ENCODE measurements at places on chromosomes 4 and X.

DNA sequence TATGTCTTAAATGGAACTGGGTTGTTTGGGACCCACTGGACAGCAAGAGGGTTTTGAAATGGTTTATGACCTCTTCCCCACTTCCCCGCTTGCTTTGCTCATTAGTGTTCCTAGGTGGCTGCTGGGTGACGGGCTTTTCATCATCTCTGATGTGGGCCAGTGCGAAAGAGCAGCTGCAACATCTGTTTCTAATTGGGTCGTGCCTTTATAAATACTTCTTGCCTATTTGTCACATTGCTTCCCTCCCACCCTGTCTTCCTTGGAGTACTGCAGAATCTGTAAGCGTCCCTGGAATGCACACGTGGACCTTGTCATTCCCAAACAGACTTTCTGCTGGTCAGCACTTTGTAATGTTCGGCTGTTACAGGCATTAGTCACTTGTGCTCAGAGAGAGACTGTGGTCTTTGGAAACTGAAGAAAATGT lies 35.2 kb downstream of the SEPTIN11 start:
- DNase-seq: peak; percentile 100

GRCh38 chr4:182555997-182556418 lies 312.8 kb downstream of the TENM3 start:
- peak; percentile 71 for DNase-seq

- DNase-seq: peak; percentile 44
Measured at GRCh38 chr4:106315476-106315967, 487 bp downstream of the TBCK start.

- no peak for DNase-seq
Measured at GRCh38 chrX:118156953-118157608, 40.5 kb upstream of the KLHL13 start.

DNA sequence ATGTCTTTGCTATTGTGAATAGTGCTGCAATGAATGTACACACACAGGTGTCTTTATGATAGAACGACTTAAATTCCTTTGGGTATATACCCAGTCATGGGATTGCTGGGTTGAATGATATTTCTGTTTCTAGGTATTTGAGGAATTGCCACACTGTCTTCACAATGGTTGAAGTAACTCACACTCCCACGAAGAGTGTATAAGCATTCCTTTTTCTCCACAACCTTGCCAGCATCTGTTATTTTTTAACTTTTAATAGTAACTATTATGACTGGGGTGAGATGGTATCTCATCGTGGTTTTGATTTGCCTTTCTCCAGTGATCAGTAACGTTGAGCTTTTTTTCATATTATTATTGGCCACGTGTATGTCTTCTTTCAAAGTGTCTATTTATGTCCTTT lies 17.6 kb upstream of the DCUN1D4 start:
- no peak for DNase-seq

GRCh38 chr4:11436673-11437072 lies 8.0 kb upstream of the HS3ST1 start:
- DNase-seq: no peak

- DNase-seq: no peak
Measured at GRCh38 chr4:160826339-160826679, 1337.5 kb downstream of the FSTL5 start.

DNA sequence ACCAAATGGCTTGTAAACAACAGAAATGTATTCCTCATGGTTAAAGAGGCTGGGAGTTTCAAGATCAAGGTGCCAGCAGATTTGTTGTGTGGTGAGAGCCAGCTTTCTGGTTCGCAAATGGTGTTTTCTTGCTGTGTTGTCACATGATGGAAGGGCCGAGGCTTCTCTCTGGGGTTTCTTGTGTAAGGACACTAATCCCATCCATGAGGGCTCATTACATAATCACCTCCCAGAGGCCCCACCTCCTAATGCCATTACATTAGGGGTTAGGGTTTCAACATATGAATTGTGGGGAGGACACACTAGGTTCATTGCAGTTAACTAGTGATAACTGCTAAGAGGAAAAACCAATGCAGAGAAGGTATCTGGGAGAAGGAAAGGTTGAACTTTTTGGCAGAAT lies 103.5 kb upstream of the ENPEP start:
- DNase-seq: no peak

- no peak for DNase-seq
Measured at GRCh38 chrX:18855919-18856644, 127.8 kb downstream of the PHKA2 start.

- DNase-seq: no peak
Measured at GRCh38 chrX:119466970-119467369, 1.3 kb upstream of the SLC25A5 start.

DNA sequence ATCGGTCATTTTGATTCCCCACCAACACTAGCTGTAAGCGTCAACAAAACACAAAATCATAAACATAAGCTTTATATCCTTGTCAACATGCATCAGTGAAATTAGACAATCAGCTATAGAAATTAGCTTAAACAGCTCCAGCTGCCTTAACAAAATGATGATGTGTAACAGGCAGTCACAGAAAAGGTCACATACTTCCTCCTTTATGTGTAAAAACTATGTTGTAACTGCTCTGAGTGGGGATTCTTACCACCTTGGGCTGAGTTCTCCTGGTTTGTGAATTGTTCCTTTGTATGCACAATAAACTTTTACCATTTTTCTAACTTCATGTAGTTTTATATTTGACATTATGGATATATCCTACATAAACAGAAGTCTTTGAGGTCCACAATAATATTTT lies 73.9 kb upstream of the MAP9 start:
- DNase-seq: peak; percentile 22

DNA sequence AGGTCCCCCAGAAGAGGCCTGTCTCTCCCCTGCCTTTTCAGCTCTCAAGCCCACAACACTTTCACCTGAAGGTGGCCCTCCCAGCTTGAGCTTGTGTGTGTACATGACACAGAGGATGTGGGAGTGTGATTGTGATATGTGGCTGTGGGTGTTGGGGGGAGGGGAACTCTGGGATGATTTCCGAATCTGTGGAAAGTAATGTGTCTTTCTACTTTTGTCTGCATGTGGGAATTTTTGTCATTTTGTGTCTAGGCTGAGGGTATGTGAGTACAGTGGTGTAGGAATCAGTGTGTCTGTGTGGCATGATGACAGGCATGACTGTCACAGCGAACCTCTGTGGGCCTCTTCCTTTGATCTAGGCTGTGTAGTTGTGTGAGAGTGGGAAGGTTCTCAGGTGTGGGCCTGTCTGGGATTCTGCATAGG lies 6.4 kb downstream of the SYP start:
- no peak for DNase-seq

GRCh38 chrX:97682991-97683840 lies 799.5 kb downstream of the RPA4 start:
- DNase-seq: no peak

DNA sequence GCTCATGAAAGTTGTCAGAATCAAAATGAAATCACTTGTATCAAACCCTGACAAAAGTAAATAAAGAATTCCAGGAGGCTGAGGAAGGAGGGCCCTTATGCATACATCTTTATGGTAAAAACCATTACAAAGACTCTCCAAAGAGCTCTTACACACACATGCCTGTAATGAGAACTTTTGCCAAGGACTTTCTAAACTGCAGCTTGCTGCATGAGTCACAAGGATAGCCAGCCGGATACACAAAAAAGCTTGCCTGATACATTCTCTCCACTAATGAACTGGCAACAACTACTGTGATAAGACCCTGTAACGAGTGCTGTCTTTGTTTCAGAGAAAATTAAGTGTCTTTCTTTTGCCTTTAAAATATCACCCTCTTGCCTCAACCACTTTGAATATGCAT lies 618.1 kb downstream of the PPP4R3C start:
- DNase-seq: peak; percentile 20

- DNase-seq: no peak
Measured at GRCh38 chr4:156954587-156954986, 17.0 kb downstream of the PDGFC start.

- no peak for DNase-seq
Measured at GRCh38 chrX:154731881-154732280, 19.0 kb downstream of the GAB3 start.

GRCh38 chrX:31240982-31241381 lies 169.1 kb upstream of the FTHL17 start:
- no peak for DNase-seq

GRCh38 chr4:141009931-141010330 lies 123.3 kb downstream of the RNF150 start:
- no peak for DNase-seq

DNA sequence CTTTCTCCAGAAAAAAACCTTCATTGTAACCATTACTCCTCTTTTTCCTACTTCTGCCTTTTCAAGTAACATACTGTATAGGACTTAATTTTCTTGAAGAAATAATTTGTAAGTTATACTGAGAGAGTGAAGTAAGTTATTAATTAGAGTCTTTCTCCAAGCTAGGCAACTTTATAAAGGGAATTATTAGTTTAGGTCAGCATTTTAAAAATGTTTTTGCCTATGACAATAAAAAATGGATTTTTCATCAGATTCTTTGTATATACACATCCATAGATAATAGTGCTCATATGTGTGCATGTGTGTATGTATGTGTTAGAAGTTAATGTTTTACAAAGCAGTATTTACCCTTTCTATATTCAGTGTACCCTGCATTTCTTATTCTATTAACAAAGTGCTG lies 10.4 kb upstream of the NUDT6 start:
- DNase-seq: no peak

GRCh38 chr4:54668014-54668611 lies 10.4 kb downstream of the KIT start:
- no peak for DNase-seq

DNA sequence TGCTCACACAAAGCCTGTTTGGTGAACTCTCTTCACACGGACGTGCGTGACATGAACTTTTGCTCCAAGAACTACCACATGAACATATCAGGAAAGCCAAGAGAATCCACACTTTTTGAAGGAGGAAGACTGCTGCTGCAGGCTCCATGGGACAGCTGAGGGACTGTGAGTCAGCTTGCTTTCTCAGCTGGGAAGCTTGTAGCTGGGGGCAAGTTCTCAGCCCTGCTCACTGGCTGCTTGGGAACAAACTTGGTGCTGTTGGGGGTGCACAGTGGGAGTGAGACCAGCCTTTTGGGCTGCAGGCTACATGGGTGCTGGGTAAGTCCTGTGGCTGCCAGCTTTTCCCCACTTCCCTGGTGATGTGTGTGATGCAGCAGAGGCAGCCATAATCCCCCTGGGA lies 123.9 kb downstream of the ATP8A1 start:
- DNase-seq: no peak

DNA sequence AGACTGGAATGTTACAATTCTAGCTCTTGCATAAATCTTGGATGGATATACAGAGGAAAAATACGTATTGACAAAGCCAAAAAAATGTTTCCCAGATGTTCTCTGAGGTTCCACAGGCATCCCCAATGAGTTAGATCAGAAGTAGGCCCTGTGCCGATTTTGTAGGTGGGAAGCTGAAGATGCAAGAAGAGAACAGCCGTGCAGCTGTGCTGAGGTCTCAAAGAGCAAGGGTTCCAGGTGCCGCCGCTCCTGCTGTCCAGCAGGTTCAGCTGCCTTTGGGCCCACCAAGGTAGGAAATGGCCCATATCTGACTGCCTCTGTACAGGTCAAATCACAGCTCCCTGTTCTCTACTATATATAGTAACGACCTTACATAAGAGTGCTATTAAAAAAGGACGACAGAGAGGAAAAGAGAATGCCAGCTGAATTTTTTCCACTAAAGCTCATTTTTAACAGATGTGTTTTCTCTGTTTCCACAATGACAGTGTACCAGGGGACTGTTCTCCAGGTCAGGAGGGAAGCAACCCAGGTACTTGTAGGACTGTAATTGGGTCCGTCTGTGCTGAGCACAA lies 155.6 kb downstream of the CBR4 start:
- DNase-seq: no peak

GRCh38 chr4:150679018-150679764 lies 97.2 kb downstream of the MAB21L2 start:
- DNase-seq: peak; percentile 9

DNA sequence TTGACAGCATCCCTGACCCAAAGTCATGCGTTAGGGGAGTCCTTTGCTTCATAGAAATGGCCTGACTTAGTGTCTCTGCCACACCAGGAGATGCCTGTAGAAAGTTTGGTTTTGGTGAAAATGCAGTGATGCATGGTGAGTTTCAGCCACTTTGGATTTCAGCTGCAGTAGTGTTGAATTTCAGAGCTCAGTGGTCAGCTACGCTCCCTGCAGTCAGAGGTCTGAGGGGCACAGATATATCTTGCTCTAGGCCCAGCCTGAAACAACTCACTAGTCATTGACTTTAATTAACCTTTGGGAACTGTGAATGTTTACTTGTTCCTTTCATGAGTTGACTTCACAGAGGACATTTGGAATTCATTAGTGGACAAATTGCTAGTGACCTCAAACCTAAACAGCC lies 17.5 kb downstream of the RBMX2 start:
- peak; percentile 14 for DNase-seq

DNA sequence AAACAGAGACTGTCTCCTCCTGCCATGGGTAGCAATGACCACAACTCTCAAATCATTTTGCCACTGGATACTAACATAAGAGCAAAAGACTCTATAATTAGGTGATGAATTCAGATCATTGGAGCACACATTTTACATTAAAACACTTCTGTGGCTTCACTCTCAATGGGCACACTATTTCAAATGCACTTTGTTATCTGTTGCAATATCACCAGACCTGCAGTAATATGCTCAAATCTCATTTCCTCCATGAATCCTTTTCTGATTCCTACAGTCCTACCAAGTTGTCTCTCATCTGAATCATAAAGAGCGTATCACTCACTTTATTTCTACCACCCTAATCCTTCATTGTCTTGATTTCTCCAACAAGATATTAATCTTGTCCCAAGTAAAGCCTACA lies 302.8 kb downstream of the KCNIP4 start:
- DNase-seq: no peak

- no peak for DNase-seq
Measured at GRCh38 chrX:88325634-88326033, 421.4 kb upstream of the CPXCR1 start.

GRCh38 chr4:143587703-143588102 lies 74.2 kb downstream of the SMARCA5 start:
- DNase-seq: no peak

GRCh38 chr4:114870987-114871386 lies 242.4 kb downstream of the NDST4 start:
- no peak for DNase-seq

DNA sequence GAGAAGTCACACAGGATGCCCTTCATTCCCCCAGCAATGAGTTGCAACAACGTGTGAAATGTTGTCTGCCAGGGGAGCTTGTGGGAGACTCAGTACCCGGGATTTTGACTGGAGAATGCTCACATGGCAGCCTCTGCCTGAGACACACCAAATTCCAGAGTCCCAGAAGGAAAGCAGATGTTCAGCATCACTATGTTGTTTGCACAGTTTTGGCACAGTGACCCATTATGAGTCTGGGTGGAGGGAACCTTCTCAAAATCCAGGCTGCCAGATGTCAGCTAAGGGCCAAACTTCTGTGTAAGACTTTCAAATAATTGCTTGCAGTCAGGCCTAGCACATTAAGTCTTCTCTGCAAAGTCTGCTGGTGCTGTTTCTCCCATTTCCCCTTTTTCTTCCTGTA lies 1029.7 kb upstream of the TENM3 start:
- no peak for DNase-seq

GRCh38 chr4:26424153-26424552 lies 66.1 kb downstream of the CCKAR start:
- DNase-seq: no peak

Measured in foreskin fibroblast (primary cell).